Neural progenitor cell (in vitro differentiated cells): ENCODE measurements at places on chromosomes 4 and X.

GRCh38 chr4:122814426-122814825 is 12.2 kb upstream of the FGF2 start:
- DNase-seq: no peak

DNA sequence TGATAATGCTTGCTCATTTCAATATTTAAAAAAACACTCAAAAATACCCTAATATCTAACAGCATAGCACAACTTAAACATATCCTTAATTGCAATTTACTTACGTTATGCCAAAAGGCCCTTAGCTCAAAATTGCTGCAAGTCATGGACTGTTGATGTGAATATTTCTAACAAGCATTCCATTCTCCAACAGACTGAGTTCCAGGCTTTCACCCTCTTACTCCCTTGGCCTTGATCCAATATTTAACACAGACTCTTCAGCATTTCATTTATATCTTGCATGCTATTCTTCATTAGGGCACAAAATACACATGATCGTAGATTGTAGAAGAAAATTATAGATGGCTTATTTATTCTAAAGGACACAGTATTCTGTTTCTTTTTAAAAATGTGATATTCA is 96.5 kb downstream of the RNF150 start:
- DNase-seq: no peak

DNA sequence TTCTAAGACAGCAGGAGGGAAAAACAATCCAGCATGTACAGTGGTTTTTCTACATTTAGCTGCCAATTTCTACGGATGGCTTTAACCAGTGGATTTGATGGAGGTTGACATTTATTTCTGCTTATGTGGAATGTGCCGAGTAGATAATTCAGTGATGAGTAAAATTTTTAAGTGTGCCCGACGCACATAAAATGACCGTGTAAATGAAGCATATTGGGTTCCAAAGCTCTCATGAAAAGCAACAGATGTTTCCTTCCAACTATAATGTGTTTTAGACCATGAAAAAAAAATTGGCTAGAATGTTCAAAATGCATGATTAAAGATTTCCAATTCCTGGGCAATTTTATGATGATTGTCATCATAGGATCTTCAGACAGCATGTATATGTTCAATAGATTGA is 14.1 kb downstream of the INPP4B start:
- DNase-seq: no peak

GRCh38 chr4:111031596-111031995 is 408.7 kb upstream of the PITX2 start:
- DNase-seq: no peak

DNA sequence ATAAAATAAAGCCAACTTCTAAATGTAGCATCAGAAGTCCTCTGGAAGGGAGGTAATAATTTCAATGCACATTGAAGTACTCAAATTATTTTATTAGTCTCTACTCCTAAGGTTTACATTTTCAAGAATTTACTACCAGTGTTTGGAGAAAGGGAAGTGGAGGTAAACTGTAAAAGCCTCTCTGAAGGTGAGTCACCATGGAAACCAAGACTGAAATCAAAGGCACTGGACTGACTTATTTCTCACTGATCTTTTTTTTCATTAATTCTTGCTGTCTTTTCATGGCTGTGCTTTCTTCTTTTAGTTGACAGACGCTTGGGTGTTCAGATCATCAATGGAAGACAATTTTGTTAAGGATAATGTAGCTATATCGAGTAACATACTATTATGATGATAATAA is 9.7 kb downstream of the SLC39A8 start:
- no peak for DNase-seq

- no peak for DNase-seq
These were observed 62.9 kb downstream of the MAOA start for GRCh38 chrX:43718956-43719355.

DNA sequence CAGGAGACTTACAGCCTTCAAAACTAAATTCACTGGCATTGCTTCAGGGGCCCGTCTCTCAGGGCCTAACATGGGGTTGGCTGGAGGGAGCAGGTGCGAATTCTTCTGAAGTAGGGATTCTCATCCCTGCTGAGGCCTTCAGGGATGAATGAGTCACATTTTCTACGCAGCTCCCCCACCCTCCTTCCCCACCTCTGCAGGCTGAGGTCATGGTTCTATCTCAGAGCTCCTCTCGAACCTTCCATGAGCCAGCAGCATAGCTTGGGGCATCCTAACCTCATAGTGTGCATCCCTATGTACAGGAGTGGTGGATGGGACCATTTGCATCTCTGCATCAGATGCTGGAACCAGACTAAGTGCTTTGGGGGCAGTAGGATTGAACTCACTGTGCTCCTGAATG is 309.2 kb downstream of the EVC2 start:
- no peak for DNase-seq

DNA sequence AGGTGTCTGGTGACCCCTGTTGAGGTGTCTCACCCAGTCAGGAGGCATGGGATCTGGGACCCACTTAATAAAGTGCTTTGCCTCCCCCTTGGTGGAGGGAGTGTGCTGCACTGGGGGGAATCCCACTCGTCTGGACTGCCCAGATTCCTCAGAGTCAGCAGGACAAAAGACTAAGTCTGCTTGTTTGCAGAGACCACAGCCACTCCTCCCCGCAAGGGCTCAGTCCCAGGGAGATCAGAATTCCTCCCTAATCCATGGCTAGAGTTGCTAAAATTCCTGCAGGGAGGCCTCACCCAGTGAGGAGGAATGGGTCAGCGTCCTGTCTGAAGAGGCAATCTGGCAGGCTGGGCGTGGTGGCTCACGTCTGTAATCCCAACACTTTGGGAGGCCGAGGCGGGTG is 442.2 kb downstream of the PABPC4L start:
- DNase-seq: peak; percentile 51

DNA sequence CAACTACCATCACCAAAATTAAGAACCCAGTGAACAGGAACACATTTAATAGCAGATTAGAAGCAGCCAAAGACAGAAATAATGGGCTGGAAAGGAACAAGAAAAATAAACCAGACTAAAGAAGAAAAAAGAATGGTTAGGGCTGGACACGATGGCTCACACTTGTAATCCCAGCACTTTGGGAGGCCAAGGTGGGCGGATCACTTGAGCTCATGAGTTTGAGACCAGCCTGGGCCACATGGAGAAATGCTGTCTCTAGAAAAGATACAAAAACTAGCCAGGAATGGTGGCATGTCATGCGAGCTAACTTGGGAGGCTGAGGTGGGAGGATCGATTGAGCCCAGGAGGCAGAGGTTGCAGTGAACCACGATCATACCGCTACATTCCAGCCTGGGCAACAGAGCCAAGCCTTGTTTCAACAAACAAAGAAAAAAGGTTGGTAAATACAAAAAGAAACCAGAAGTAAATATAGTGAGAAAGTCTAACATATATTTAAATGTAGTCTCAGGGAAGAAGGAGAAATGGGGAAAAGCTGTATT is 102.0 kb downstream of the AFAP1 start:
- no peak for DNase-seq

DNA sequence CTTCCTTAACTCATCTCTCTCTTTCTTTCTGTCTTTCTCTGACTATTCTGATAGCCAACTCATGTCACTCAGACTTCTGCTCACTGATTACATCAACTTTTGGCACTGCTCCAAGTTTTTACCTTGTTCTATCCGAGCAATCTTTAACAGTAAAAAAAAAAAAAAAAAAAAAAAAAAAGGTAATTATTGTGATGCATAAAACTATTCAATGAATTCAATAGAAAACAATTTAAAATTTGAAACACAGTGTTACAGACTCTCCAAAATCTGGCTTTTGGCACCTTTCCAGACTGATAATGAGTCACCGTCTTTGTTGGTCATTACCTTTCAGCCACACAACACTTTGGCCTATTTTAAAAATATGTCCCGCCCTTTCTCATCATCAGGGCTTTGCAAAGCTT is 229.5 kb downstream of the GALNTL6 start:
- DNase-seq: no peak

DNA sequence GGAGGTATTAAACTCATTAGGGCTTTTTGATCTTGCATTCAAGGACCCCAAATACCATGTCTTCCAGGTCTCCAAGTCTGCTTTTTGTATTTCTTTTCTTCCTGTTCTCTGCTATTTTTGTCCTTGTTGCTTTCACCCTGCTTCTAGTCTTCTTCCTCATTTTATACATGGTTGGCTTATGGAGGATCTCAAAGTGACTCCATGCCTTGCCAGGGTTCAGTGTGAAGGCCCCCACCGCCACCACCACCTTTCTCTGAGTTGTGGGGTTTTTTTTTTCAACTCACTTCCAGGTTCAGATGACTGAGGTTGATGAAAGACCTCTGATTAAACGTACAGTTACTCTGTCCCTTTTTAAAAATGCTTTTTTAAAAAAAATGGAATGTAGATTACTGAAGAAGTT is 96.3 kb downstream of the MAML3 start:
- DNase-seq: no peak

GRCh38 chr4:63226229-63226628 is 1183.0 kb downstream of the TECRL start:
- DNase-seq: peak; percentile 10

- peak; percentile 11 for DNase-seq
These were observed 48.3 kb upstream of the HPGDS start for GRCh38 chr4:94390804-94391410.

- peak; percentile 83 for DNase-seq
These were observed 60.4 kb upstream of the BCOR start for GRCh38 chrX:40158036-40158706.

GRCh38 chr4:555566-556275 is 20.4 kb downstream of the TMEM271 start:
- no peak for DNase-seq

- no peak for DNase-seq
These were observed 38.2 kb downstream of the NHS start for GRCh38 chrX:17413228-17413627.

- no peak for DNase-seq
These were observed 682.4 kb upstream of the PABPC4L start for GRCh38 chr4:134883831-134884449.

DNA sequence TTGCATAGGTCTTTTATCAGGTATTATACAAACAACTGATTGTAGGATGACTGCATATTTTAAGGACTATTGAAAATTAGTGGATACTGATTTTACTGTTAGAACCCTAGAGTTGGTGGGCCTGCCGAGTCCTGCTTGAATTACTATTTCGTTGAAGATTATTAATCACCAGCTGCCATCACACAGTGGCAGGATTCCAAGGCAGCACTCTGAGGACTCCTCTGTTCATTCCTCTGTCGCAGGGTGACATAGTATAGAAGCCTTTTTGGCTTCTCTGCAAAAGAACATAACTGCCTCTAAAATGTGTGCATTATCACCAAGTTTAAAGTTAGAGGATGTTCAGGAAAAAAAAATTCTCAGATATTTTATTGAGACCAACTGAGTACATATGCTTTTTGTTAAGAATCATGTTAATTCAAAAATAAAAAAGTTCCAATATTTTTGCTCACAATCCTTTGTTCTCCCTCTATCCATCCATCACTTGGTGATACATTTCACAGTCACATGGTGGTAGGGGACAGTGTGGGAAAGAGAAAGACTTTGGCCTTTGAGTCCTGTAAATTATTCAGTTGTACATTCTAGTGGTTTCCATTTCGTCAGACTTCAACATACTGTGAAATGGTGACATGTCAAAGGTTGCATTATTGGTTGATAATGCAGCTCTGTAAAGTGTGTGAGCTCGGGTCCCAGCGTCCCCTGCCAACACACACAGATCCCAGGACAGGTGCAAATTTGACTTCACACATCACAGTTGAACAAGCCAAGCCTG is 332.5 kb downstream of the GRID2 start:
- DNase-seq: no peak

DNA sequence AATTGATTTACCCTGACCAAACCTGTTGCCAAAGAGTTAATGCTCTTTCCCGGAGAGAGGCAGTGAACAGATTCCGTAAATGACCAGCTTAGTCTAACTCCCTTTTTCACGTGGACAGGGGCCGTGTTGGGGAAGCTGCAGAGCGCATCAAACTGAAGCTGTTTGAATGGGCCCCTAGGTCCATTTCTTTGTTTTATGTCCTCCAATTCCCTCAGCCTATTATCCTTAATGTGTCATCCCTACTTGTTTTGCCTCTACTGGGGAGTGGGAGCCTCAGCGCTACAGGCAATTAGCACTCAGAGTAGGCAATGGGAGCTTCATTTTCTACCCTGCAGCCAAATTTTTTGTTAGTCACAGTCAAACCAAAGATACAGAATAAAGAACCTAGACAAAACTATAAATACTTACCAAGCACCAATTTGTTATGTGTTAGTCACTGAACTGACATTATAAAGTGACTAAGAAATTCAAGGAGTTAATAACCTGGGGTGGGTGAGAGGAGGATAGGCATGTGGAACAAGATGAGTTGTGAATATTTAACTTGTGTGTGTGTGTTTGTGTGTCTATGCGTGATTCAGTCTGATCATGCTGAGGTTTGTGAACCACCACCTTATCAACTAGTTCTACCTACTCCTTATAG is 417.4 kb downstream of the PACRGL start:
- DNase-seq: peak; percentile 19

- DNase-seq: no peak
These were observed 167.4 kb upstream of the LDB2 start for GRCh38 chr4:17065821-17066220.

DNA sequence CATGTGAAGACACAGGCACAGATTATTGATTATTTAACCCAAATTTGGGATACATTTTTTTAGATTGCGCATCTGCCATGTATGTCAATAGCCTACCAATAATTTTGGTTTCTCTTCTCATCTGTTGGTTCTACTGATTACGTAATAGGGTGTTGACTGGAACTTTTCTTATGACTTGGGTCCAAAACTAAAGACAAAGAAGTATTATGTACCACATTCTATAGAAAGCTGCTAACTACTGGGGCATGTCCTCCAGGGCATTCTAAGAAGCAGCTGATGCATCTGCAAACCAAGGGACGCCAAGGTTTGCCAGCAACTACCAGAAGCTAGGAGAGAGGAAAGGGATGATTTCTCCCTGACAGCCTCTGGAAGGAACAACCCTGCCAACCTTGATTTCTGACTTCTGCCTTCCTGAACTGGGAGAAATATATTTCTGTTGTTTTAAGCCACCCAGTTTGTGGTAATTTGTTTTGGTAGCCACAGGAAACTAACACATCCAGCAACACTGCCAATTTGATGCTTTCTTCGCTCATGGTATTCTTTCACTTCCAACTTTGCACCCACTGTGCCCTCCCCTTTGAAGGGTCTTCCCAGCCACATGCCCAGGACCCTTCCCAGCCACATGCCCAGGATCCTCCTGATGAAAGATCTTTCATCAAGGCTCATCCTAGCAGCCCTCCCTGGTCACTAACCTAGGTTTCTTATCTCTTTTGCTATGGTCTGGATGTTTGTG is 15.9 kb upstream of the TLR1 start:
- no peak for DNase-seq

DNA sequence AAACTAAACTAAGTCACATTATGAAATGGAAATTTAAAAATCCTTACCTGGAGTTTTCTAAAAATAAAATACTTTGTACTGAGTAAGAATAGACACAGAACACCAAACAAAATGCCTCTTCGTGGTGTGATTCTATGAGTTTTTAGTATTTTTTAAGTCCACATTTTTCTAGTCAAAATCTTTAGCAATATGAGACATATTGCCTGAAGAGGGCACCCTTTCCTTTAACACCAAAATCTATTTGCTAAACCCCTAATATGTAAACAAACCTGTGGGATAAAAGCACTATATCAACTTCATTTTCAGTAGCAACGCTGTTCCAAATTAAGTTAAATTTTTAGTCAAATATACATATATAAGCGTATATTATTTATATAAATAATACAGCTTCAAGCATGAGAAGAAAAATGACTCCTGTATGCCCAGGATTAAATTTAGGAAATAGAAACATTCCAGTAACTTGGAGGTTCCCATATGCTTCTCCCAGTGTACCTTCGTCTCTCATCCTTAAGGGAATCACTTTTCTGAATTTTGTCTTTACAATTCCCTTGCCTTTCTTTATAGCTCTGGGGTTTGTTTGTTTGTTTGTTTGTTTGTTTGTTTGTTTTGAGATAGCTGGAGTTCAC is 23.0 kb upstream of the PGM2 start:
- peak; percentile 27 for DNase-seq

GRCh38 chrX:46573892-46574773 is 568 bp downstream of the CHST7 start:
- peak; percentile 72 for DNase-seq
